ENCODE measurements at places on chromosomes 2 and 18. TPM values are rescaled to one million over a fixed set of nuclear protein-coding genes. Genes with fewer than 3 reads are reported as not detected.

- no peaks in the 10 kb centered on the region for H3K36me3 ChIP-seq
- no peak overlapping the region for H3K27ac ChIP-seq
- no peaks in the 10 kb centered on the region for H3K4me1 ChIP-seq
- DNase-seq = no peak
- H3K4me3 ChIP-seq = no peak overlapping the region
Measured at GRCh38 chr2:132978840-132979239, 308.8 kb upstream of the LYPD1 start.

Gene SCN2A
- total RNA-seq = 0.25 TPM

- no peaks in the 10 kb centered on the region for H3K27me3 ChIP-seq
- no peak overlapping the region for H3K4me3 ChIP-seq
- no peak overlapping the region for H3K27ac ChIP-seq
- no peaks in the 10 kb centered on the region for H3K36me3 ChIP-seq
- no peak for DNase-seq
Measured at GRCh38 chr18:10036479-10036878, 122.7 kb downstream of the VAPA start.

Gene POTEC
- total RNA-seq = not detected

DNA sequence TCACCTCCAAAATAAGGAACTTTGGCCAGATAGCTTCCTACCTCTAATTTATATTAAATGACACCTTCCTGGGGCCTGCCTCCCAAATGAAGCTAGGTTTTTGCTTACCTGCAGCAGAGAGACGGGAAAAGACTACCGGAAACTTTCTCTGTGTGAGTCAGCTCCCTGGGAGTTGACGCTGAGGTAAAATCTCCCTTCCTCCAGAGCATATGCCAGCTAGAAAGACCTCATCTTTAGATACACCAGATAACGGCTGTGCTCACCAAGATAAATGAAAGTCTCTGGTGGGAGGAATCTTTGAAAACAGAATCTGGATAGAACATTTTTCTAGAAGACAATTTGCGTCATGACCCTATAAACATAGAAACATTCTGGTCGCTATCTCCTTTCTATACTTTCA is 99.7 kb upstream of the RFX8 start:
- H3K27me3 ChIP-seq = 0 out of 2 replicates have a peak, but pooled peaks cover 10% of the 10 kb centered on the region
- H3K36me3 ChIP-seq = no peaks in the 10 kb centered on the region
- no peaks in the 10 kb centered on the region for H3K4me1 ChIP-seq
- no peak for DNase-seq

- H3K4me3 ChIP-seq = no peak overlapping the region
- H3K4me1 ChIP-seq = peaks cover 33% of the 10 kb centered on the region
- H3K27ac ChIP-seq = no peak overlapping the region
Measured at GRCh38 chr2:234137400-234138014, 87.0 kb downstream of the SPP2 start.

DNA sequence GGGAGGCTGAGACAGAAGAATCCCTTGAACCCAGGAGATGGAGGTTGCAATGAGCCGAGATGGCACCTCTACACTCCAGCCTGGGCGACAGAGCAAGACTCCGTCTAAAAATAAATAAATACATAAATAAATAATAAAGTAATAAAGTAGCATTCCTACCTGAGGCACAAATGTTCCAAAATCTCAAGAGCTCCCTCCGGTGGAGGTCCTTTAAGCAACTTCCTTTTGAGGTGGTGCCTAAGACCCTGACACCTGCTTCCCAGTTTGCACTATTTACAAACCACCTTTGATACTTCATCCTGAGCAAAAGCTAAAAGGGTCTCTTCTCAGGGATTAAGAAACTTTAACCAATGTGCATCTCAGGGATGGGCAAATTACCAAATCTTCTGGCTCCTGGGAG is 505.1 kb downstream of the CNTNAP5 start:
- no peaks in the 10 kb centered on the region for H3K4me1 ChIP-seq
- H3K27ac ChIP-seq = no peak overlapping the region
- DNase-seq = no peak
- H3K36me3 ChIP-seq = no peaks in the 10 kb centered on the region
- no peaks in the 10 kb centered on the region for H3K27me3 ChIP-seq

Gene ECEL1
- total RNA-seq = not detected

Gene FLACC1
- total RNA-seq = 0.74 TPM

GRCh38 chr2:159892990-159893810 is 95.2 kb upstream of the CD302 start:
- H3K27ac ChIP-seq = no peak overlapping the region
- H3K36me3 ChIP-seq = no peaks in the 10 kb centered on the region
- no peak overlapping the region for H3K4me3 ChIP-seq

DNA sequence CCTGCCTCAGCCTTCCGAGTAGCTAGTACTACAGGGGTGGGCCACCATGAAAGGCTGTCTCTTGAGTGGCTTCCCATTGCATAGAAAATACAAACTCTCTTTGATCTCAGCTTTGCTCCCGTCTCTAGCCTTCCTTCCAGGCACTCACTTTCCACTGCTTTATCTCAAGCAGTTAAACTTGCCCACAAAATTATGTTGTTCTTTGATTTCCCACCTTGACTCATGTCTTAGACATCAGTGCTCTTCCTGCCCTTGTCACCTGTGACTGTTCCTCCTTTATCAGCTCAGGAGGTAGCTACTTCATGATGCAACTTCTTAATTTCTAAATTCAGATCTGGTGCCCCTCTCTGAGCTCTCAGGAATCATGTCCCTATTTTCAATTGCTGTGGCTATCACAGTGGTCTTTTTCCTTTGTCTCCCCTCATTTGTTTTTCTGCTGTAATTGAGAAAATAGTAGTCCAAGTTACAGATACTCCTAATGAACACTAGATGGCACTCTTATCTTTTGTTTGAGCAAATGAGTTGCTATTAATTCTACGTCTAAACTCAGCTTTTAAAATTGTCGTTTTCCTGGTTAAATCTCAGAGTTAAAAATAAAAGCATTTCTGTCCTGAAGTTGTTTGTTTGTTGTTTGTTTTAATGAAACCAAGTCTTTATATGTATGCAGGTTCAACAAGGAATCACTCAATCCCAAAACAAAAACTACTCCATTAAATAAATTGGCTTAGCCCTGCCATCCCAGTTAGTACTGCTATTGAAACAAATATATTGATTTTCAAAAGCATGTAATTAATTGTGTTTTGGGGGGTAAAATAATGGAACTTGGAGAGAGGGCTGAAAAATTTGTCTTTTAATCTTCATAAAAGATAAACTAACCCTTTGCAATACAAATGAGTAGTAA is 46.9 kb upstream of the GREB1L start:
- H3K27ac ChIP-seq = no peak overlapping the region
- H3K4me1 ChIP-seq = no peaks in the 10 kb centered on the region
- no peaks in the 10 kb centered on the region for H3K36me3 ChIP-seq
- H3K27me3 ChIP-seq = no peaks in the 10 kb centered on the region

DNA sequence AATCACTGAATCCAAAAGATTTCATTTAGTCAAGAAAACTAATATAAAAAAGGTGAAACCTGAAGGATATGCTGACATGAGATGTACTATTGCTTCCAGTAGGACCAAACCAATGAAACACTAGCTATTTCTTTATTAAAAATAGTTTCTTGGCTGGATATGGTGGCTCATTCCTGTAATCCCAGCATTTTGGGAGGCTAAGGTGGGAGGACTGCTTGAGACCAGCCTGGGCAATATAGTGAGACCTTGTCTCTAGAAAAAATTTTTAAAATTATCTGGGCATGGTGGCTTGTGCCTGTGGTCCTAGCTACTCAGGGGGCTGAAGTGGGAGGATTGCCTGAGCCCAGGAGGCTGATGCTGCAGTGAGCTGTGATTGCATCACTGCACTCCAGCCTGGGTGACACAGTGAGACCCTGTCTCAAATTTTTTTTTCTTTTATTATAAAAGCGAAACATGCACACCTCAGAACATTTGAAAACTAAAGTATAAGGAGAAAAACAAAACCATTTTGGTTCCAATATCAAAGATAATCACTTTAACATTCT is 266.2 kb downstream of the TGIF1 start:
- no peak for DNase-seq
- no peaks in the 10 kb centered on the region for H3K36me3 ChIP-seq
- H3K27ac ChIP-seq = no peak overlapping the region
- H3K27me3 ChIP-seq = no peaks in the 10 kb centered on the region

- H3K27ac ChIP-seq = no peak overlapping the region
- H3K4me3 ChIP-seq = no peak overlapping the region
- no peaks in the 10 kb centered on the region for H3K27me3 ChIP-seq
- H3K4me1 ChIP-seq = no peaks in the 10 kb centered on the region
Measured at GRCh38 chr2:174664084-174664759, 66.6 kb upstream of the WIPF1 start.
